Astrocyte of the spinal cord (primary cell): ENCODE measurements at places on chromosomes 3 and 15.

DNA sequence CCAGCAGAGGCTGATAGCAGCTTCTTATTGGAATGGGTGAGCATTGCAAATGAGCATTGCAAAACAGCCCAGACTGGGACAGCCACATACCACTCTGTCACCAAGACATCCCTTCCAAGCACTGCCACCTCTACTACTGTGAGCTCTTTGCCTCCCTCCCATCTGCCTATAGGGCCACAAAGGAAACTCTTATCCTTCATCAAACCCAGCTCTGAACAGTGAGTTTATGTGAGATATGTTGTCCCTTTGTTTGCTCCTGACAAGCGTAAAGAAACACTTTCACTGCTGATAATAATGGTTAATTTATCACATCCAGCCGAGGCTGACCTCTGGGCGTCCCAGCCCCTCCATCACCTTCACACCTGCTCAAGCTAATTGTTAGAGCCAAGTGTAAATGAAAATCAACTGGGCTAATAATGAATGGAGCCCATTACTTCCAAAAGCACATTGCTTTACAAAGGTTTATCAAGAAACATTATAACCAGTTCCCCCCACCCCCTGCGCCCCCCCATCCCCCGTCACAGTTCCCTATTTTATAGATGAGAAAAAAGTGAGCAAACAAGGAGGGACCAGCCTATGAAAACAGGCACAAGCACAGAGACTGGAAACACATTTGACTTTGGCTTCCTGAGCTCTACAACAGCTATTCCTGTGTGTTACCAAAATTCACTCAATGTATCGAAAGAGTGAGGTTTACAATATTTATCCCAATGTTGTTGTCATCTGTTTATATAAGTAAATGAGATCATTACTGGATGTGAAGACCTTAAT, 146.3 kb downstream of the ANXA2 start:
- DNase-seq, result no peak

DNA sequence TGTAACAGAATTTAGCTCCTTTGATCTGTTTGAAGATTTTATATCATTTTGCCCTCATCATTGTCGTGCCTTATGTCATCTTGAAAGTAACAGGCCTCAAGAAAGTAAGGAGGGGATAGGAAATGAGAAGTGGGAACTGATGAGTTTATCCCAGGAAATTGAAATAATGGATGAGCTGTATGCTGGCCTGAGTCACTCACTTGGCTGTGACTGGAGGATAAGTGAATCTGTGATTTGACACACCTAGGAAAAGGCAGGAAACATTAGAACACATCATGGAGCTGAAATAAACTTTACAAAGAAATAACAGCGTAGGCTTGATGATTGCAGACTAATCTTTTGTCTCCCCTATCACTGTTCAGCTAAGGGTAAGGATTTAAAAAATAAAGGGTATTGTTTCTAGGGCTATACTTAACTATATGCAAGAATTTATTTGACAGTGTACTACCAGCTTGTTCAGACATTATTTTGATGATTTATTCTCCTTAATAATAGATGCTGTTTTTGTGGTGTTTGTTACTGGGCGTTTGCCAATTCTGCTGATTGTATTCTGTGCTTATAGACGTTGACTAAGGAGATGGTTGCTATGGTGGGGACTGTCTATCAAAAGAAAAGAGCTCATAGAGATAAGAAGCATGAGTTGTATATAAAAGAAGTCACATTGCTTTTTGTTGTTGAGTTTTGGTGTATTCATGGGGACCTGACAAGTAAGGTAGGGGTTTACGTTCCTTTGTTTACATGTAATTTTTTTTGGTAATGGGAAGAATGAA, 105.6 kb upstream of the ROPN1 start:
- no peak for DNase-seq

GRCh38 chr3:110016235-110016815, 679.0 kb upstream of the DPPA4 start:
- peak; percentile 31 for DNase-seq

GRCh38 chr3:46135475-46135874, 72.6 kb downstream of the CCR1 start:
- DNase-seq, result no peak

- DNase-seq, result no peak
These were observed 96.4 kb upstream of the IGSF10 start for GRCh38 chr3:151557068-151557840.

GRCh38 chr3:188978421-188979171, 193.2 kb upstream of the TPRG1 start:
- peak; percentile 83 for DNase-seq

- DNase-seq, result peak; percentile 79
These were observed 36.2 kb downstream of the BBS4 start for GRCh38 chr15:72722071-72722696.

DNA sequence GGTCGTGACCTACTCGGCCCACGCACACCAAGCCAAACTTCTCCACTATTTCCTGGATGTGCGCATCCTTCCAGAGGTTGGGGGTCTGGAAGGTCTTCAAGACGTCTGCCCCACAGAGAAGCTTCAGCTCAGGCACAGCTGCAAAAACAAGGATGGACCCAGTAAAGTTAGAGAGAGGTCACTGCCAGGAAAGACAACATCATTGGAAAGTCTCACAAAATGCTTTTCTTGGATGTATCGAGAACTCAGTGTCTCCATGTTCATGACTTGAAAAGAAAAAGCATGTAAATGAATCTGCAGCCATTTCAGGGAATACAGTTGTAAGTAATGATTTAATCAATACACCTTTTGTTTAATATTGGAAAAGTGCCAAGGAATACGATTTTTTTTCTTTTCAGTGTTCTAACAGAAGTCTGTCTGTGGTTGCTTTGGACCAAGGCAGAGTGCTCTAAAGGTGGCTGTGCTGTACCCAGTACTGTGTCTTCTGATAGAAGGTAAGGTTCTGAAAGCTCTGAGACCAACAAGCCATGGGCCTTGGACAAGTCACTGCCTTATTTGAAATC, 21.8 kb upstream of the RBP1 start:
- DNase-seq, result no peak

DNA sequence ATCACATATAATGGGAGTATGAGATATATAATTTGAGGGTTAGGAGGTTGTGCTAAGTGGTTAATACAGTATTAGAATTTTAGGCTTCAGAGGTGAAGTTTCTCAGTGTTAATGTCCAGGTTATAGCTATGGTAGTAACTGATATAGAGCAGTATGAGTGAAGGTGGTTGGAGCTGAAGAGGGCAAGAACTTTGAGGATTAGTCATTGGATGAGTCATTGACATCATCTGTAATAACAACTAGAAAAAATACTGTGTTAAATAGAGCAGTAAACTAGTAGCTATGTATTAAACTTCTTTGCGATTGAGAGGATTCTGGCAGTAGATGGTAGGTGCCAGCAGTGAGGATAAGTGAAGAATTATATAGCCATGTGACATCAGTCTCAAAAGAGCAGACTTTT, 47.5 kb upstream of the EIF3J start:
- DNase-seq, result peak; percentile 90

- no peak for DNase-seq
These were observed 32.1 kb upstream of the TRPM7 start for GRCh38 chr15:50718700-50719125.

DNA sequence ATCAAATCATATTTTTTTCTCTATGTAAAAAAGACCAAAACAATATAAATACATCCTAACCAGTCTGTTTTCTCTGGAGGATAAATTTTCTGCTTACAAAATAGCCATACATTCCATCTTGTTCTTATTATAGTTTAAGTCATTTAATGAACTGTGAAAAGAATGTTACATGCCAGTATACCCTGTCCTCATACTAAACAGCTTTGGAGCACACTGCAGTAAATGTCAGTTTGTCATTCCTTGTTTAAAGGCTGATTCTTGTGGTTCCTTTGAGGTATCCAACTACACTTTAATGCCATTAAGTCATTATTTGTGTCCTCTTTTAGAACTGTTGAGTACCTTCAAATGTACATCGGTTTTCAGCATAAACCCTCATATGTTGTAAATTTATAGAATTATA, 52.7 kb upstream of the DCBLD2 start:
- peak; percentile 32 for DNase-seq

GRCh38 chr15:60620708-60621107, 141.8 kb upstream of the ICE2 start:
- DNase-seq, result peak; percentile 19

DNA sequence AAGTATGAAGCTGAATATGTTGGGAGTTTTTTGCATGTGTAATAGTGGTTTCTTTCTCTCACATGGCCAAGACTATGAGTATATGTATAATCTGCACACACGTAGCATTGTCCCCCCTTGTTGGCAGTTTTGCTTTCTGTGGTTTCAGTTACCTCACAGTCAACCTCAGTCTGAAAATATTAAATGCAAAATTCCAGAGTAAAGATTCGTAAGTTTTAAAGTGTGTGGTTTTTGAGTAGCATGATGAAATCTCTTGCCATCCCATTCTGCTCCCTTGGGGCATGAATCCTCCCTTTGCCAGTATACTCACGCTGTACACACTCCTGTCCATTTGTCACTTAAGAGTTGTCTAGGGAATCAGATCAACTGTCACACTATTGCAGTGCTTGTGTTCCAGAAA, 742.0 kb upstream of the CCDC54 start:
- DNase-seq, result peak; percentile 91

DNA sequence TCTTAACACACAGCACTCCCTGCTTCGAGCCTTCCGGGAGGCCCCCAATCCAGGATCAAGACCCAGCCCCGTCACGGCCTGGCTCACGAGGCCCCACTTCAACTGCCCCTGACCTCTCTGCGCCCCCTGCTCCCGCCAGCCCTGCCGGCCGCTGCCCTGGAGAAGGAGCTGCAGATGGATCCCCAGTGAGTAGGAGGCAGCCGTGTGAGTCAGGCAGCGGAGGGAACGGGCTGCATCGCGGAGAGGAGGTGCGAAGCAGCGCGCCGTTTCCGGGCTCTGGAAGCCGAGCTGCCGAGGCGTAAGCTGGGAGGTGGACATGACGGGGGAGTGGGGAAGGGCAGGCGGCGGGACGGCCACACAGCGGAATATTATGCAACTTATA, 133.4 kb downstream of the TPRA1 start:
- DNase-seq, result peak; percentile 33

DNA sequence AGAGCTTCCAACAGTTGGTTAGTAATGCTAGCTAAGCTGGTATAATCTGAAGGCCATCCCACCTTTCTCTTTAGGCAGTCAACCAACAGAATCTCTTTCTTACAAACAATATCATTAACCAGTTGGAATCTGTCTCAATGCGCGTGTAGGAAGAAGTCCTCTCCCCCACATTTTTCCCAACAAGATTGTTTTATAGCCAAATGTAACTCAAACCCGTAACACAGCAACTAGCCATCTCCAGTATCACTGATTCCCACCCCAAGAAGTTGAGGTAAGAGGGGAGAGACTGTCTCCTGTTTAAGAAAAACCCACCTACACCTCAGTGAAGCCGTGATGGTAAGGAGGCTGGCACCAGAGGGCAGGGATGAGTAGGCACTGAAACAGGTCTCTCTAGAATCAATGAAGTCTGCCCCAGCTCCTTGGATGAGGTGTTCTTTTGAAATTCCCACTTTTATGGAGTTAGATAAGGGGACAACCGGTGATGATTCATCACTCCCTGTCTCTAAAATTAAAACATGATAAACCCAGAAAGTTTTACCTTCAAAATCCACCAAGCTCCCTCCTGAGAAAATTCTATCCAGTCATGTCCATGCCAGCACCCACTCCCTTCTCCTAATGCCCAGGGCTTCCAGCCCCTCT, 30.9 kb downstream of the CDC25A start:
- DNase-seq, result no peak

GRCh38 chr3:30760040-30760695, 134.3 kb downstream of the GADL1 start:
- no peak for DNase-seq

GRCh38 chr15:80929689-80930088, 59.9 kb downstream of the MESD start:
- DNase-seq, result peak; percentile 24
